ENCODE measurements at places on chromosomes 16 and 17. TPM values are rescaled to one million over a fixed set of nuclear protein-coding genes. Genes with fewer than 3 reads are reported as not detected.

GRCh38 chr16:1297018-1297696 is 12.3 kb upstream of the UBE2I start:
- no peak for DNase-seq

GRCh38 chr17:65472666-65473309 is 88.7 kb downstream of the AXIN2 start:
- no peak for DNase-seq

Gene HS3ST2
- total RNA-seq, result not detected

Gene HOXB6
- total RNA-seq, result not detected

DNA sequence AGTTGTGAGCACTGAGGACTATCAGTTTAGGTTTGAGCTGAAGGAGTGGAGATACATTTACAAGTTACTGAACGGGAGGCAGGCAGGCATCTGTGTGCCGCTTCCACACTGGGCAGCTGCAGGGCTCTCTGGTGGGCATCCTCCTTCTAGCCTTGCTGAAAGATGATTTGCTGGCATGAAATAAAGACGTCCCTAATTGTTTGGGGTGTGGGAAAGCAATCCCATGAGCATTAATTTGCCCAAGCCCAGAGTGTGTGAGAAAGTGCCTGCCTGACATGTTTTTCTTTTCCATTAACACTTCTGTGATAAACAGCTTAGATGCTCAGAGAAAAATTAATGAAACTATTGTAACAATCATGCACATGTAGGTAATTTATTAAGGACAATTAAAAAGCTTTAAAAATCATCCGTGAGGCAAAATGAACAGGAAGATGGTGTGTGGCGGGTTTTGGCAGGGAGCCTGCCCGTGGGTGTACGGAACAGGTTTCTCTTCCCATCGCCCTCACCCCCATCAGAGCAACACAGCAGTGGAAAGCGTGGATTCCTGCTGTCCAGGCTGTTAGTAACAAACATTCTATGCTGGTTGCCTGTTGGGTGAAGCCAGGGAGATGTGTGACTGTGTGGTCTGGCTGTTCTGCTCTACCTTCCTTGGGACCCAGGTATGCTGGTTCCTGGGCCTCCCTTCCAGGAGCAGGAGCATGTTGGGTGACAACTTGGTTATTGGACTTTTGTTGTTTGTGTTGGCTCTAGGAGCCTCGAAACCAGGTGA is 191.9 kb downstream of the MSI2 start:
- no peak for DNase-seq

Measured in neural progenitor cell (in vitro differentiated cells).